Activated T-cell treated with anti-CD3 and anti-CD28 coated beads for 24 hours (primary cell): ENCODE measurements at places on chromosomes 1 and 21.
A peak's percentile ranks its signal among the peaks of the same experiment; 100 is the strongest.

DNA sequence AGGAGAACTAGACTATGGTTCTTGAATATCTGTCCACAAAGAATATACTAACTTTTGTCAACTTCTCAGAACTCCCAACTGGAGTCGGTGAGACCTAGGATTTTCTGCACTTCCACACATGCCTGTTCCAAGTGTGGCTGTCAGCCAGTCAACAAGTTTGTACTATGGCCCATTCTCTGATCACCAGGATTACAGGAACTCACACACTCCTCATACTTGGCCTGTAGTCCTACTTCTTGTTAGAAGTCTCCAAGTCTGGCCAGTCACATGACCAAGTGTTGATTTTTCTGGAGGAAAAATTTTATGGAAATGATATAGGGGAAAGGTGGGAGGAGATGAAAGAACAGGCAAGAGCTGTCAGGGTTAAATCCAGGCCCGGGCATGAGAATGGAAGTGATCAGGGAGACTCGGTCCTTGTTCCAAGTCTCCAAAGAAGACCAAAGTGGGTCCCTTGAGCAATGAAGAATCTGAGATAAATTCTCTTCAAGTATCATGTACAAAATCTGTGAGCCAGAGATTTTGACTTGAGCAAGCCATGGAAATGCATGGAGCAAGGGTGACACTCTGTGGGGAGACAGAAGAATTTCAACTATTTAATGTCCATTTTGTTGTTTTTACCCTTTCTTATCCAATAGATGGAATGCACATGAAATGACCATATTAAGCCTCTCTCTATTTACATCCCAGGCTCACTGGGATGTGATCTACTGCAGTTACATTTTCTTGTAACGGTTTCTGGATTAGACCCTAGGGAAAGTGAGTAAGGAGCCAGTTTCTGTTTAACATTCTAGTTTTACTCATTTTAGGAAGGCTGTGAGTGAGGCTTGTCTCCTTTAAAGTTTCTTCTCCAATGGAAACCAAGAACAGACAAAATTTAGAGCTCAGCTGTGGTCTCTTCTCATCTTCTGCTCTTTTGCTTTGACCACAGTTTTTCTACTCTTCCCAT lies 320.9 kb downstream of the ASTN1 start:
- no peak for DNase-seq

DNA sequence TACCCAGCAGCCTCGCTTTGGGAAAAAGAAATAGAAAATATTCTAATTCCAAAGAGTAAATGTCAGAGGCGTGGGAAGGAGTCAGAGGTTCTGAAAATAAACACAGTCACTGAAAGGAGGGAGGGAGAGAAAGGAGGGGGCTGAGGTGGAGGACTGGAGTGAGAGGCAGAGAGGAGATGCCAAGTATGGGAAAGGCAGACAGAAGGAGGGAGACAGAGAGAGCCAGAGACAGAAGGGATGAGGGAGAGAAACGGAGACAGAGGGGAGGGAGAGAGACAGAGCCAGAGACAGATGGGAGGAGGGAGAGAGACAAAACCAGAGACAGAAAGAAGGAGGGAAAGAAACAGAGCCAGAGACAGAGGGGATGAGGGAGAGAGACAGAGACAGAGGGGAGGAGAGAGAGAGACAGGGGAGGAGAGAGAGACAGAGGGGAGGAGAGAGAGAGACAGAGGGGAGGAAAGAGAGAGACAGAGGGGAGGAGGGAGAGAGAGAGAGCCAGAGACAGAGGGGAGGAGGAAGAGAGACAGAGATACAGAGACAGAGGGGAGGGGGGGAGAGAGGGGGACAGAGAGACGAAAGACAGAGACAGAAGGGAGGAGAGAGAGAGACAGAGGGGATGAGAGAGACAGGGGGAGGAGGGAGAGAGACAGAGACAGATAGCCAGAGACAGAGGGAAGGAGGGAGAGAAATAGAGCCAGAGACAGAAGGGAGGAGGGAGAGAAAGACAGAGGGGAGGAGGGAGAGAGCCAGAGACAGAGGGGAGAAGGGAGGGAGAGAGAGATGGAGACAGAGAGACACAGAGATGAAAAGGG lies 525.5 kb downstream of the MATN1 start:
- DNase-seq, result no peak

DNA sequence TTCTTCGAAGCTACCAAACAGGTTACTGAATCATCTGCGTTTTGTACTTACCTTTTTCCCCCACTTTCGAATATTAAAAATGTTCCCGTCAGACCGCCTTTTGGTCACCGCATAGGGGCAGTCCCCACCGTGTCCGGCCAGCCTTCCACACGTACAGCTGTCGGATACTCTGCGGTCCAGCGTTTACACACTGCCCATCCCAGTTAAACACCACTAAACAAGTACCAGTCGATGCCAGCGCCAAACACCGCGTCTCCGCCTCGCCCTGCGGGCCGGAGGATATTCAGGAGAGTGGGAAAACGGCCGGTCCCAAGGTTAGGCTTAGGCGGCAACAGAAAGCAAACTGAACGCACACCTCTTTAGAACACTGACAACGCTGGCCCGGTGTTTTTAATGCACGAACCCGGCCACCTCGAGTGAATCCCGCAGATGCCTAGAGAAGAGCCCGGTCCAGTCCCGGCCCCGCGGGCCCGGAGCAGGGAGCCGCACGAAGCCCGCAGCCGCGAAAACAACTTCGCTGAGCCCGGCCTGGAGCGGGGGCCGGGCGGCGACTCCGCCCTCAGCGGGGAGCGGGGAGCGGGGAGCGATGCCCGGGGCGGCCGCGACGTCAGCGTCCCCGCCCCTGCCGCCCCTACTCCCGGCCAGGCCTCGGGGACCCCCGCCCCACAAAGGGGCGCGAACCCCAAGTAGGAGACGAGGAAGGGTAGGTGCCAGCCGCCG lies 730 bp upstream of the PHF13 start:
- DNase-seq, result peak; percentile 23

GRCh38 chr1:119959268-119960220 lies 63.2 kb upstream of the ADAM30 start:
- no peak for DNase-seq

DNA sequence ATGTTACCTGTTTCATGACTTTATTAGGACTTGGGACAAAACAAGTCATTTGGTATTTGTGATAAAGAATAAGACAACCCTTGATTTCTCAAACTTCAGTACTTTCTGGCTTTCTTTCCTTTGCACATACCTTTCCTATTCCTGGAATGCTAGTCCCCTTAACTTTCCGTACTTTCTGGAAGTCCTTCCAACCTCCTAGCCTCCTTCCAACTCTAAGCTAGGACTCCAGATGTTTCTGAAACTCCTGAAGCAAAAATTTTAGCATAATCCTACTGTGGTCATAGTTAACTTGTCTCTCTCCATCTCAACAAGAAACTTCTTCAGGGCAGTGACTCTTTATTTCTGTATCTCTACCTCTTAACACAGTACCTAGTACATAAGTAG lies 19.8 kb upstream of the C1orf105 start:
- DNase-seq, result no peak

DNA sequence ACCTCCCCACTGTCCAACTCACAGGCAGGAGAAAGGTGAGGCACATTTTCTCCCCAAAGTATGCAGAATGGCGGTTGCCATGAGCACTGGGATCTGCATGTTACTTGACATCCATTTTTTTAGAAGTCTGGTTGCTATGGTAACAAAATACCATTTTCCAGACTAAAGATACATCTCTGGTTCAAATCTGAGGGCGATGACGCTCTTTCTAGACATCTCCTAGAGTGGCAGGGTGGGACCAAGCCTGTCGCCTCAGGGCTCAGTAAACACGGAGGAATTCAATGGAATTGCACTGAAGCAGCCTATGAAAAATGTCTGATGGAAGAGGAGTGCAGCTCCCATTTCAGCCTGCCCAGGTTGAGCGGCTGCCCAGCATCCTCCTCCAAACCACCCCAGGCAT lies 21.5 kb upstream of the FAM43B start:
- DNase-seq, result no peak

DNA sequence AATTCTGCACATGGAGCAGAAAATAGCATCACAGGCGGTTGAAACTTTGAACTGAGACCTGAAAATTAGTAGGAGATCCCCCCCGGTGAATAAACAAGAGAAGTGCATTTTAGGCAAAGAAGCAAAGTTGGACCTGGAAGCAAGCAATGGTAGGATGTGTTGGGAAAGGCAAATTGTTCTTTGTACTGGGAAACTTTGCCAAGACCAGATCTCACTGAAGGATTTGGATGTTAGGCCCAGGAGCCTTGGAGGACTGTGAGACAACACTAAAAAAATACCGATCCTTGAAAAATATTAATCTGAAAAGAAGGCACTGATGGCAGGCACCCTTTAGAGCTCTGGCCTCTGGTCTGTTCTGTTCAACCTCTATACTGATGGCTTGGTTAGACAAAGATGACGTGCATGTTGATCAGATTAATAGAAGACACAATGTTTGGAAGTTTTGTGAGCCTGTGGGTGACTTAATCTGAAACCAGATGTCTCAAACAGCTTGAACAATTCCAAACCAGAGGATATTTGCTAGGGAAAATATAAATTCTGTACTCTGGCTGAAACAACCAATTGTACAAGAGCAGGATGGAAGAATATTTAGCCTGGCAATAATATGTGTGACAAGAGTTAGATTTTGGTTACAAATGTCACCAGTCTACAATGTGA lies 108.4 kb downstream of the ROR1 start:
- DNase-seq, result no peak

GRCh38 chr1:228035844-228036243 lies 29.0 kb downstream of the WNT3A start:
- DNase-seq, result no peak

GRCh38 chr1:11985851-11986250 lies 5.6 kb downstream of the MFN2 start:
- DNase-seq, result no peak

DNA sequence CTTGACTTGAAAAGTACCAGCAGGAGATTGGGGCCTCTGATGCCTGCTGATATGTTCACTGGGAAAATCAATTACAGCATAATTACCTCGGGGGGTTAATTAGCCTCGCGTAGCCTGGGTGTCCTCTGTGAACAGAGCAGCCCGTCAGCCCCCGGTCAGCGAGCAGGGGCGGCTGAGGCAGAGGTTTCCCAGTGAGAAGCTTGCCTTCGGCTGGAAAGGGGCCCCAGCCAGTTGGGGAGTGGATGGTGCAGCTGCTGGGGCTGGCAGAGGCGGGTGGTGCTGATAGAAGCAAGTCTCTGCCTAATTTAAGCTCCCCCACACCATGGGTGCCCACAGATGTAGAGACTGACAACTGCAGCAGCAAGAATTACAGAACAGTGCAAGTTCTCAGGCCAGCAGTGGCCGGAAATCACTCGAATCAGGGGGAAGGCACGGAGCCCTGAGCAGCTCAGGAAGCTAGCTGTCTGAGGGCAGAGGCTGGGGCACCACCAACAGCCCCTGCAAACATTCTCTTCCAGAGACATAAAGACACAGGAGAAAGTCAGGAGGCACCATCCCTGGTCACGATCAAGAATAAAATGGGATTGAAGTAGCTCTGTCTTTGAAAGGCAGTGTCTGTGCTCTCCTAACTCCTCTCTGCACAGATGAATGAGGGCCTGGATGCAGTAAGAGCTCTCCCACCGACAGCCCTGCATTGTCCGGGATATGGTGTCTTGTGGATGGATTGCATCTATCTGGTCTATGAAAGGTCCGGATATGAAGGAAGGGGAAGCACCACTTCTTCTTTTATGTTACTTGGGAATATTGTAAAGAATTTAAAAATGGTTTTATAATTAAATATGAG lies 166.5 kb upstream of the CD34 start:
- no peak for DNase-seq

GRCh38 chr1:196295766-196296165 lies 312.5 kb downstream of the KCNT2 start:
- DNase-seq, result no peak

- DNase-seq, result no peak
Observed at GRCh38 chr1:2150801-2151200, 43.8 kb downstream of the FAAP20 start.

DNA sequence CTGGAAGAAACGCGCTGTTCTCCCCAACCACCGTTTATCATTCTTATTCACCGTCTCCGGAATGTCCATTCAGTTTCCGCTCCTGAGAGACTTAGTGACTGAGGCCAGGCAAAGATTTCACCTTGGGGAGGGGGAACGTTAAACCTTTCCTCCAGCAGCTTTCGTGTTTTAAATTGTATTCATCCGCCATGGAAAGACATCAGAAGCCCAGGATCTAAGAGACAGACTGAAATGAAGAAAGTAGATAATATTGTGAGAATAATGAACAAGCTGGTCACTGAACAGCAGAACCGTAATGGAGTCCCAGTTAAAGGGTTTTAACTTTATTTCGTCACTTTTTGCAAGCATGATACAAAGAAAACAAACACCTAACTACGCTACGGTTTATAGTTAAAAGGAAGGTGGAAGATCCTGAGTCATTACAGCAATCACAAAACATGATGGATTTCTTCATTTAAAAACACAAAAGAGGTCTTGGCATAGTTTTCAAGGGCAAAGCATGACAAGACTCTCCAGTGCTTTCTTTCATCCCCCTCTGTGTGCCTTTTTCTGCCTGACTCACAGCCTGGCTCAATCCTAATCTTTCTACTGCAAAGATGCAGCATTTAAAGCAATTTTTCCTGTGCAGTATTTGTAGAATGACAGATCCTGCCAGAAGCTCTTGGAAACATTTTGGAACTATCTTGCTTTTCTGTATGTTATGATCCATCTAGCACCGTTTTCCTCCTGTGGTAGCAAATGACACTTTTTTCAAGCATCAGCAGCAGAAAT lies 722 bp upstream of the SLC19A2 start:
- no peak for DNase-seq

GRCh38 chr1:28759257-28759656 lies 22.5 kb downstream of the YTHDF2 start:
- no peak for DNase-seq

DNA sequence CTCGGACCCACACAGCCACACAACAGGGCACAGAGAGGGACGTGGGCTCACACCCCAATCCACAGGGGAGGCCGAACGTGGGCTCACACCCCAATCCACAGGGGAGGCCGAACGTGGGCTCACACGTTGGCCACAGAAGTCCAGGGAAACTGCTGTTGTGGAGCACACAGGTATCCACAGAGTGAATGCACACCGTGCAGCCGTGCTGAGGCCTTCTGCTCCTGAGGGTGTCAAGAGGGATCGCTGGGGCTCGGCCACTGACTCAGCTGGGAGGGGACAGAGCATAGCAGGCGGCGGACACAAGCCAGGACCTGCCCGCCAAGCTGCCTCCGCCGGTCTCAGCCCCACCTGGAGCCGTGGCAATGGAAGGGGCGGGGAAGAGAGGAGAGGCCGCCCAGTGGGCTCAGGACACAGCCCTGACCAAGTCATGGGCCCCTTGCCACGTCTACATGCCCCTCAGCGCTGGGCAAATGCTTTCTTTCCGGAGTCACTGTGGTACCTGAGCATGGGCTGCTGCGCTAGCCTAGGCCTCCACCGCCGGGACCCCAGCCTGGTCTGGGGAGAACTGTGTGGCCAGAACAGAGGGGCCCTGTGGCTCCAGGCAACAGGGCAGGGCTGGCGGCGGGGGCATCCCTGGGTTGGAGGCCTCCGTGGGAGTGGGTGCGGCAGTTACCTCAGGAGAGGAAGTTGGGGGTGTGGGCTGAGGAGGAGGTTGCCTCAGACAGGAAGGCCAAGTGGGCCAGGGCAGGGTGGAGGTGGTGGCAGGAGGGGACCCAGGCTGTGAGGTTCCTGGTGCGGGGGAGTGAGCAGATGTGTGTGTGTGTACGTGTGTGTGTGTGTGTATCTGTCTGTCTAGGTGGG lies 1.2 kb downstream of the SYTL1 start:
- DNase-seq, result peak; percentile 47

GRCh38 chr1:30042438-30043147 lies 680.8 kb downstream of the MATN1 start:
- no peak for DNase-seq

- DNase-seq, result peak; percentile 35
Observed at GRCh38 chr1:107963601-107964335, 1.2 kb downstream of the VAV3 start.
